ENCODE measurements at places on chromosomes 4 and X. TPM values are rescaled to one million over a fixed set of nuclear protein-coding genes. Genes with fewer than 3 reads are reported as not detected.

DNA sequence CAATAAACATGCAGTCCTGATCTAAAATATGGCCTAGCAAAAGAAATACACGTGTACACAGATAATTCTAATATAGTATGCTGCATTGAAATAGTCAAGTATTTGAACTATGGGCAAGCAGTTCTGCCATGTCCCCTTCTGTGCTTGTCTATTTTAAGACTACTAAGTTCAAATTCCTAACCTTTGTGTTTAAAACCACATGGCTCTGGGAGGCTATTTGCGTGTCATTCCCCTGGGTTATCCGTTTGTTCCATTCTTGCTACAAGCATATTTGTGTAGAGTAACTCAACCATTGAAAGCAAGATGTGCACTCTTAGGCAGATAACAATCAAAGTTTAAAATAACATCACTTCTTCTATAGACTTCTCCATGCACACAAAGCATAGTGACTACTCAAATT is 25.4 kb upstream of the TBC1D1 start:
- no peak for DNase-seq

- DNase-seq = no peak
These were observed 69.4 kb upstream of the GPR78 start for GRCh38 chr4:8510611-8511285.

DNA sequence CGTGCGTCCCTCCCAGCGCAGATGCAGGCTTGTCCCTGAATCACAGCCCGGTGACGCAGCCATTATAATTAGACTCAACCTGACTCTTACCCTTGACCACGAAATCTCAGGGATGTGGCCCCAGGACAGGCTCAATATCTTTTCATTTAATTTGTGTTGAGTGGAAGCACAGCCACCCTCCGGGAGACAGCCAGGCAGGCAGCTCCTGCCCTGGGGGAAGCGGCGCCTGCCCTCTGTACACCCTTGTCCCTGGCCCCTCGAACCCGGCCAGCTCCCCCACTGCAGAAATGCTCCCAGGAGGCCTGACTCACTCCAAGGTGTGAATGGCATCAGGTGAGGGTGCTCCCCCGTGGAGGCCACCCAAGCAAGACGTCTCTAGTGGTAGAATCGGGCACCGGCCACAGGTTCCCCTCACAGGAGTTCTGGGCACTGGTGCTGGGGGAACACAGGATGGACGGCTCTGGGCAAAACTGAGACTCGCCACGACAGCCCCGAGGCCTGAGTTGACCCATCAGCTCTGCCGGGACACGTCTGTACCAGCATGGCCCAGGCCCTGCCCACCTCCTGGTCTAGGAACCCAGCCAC is 2.7 kb downstream of the CPLX1 start:
- DNase-seq = no peak

- DNase-seq = peak; percentile 82
These were observed 250 bp downstream of the USP9X start for GRCh38 chrX:41085512-41085877.

- DNase-seq = no peak
These were observed 5.7 kb downstream of the ACOT9 start for GRCh38 chrX:23737413-23737812.

EMCN gene
- 53.3 TPM for total RNA-seq

DNA sequence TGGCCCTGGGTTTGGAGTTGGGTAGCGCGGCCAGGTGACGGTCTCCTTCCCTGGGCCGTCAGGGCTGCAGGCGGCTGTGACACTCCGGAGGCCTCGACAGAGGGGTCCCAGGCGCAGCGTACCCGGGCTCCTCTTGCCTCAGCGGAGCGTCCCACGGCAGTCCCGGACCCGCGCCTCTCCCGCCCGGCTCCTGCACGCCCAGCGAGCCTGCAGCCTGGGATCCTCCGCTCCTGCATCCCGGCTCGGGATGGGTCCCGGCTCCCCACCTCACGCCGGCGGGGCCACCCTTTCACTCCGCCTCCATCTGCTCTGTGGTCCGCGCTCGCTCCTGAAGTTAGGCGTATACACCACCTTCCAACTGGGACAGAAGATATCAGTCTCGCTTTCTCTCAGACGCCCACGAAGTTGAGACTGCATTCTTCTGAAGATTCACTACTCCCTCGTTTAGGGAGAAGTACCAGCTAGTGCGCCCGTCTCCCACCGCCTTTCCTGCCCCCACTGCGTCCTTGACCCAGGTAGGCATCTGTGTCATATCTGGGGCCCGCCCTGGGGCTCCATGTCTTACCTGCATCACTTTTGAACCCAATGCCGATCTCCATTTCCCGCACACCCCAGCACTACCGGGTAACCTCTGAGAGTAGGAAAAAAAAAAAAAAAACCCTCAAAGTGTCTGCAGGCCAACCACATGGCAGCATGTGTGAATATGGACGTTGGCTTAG is 32.3 kb upstream of the KDR start:
- no peak for DNase-seq

- no peak for DNase-seq
These were observed 108.3 kb downstream of the CDS1 start for GRCh38 chr4:84691170-84691691.

PNMA3 gene
- 0.41 TPM for total RNA-seq

FRAS1 gene
- total RNA-seq = 9.2 TPM

CTAG1A gene
- total RNA-seq = not detected

DNA sequence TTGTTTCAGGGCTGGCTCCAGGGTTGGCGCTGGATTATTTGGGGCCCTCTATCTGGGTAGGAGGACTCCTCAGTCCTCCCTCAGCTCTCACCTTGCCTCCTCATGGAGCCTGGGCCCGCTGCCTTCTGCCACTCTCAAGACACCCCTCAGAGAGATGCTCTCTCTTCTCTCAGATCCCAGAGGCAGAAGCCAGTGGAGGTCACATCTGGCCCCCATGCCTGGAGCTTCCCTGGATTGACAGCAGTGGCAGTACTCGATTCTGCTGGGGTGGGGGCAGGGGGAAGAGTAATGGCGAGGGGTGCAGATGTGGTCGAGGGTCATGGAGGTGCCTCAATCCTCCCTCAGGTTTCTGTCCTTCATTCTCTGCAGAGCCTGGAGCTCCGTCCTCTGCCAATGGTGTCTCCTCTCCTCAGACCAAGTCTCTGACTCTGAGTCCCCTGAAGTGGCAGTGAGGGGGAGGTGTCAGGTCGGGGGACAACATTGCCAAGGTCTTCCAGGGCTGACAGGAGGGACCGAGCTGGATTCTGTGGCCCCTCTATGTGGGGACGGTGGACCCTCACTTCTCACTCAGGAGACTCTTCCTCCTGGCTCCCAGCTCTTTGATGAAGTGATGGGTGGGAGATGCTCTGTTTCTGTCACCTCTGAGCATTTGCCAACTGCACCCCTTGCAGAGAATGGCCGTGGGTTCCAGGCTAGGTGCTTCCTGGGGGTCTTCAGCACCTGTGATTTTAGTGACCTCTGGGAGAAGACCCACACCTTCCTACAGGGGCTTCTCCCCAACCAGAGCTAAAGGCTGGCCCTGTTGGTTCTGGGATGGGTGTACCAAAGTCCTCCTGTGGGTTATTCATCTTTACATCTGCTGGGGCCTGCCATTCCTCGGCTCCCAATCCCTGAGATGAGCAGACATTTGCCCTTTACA is 10.9 kb upstream of the HSFX1 start:
- no peak for DNase-seq

DNA sequence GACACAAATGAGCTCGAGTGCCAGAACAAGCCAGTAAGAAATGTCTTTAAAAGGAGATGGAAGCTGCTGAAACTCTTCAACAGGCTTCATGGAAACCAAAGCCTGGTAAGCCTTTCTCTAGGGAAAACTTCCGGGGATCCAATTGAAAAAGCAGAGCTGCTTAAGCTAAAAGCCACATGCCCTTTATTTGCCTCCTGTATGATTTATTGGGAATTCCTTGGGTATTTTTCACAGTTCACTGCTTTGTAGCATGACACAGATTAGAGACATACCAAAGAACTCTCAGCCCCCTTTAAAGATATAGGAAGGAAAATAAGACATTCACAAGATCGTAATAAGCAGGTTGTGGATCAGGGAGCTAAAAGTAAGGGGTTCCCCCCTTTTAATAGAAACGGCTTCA is 6.5 kb upstream of the ARHGAP6 start:
- no peak for DNase-seq

DNA sequence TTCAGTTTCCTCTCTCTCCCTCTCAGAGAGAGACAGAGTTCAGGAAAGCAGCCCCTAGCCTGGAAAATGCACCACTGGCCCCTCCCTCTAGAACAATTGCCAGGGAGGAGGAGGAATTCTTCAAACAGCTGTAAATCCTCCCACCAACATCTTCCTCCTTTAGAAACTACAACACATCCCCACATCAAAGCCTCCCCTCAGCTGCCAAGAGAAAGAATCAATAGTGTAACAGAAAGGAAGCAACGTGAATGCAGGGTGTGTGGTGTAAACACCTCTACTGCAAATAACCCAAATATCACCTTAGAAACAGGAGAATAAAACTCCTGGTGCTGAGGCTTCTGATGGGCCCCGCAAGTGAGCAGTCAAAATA is 249.9 kb upstream of the GATB start:
- no peak for DNase-seq

MAGIX gene
- 6.7 TPM for total RNA-seq

GRCh38 chrX:7985568-7985967 is 58.4 kb upstream of the PNPLA4 start:
- DNase-seq = no peak

DNA sequence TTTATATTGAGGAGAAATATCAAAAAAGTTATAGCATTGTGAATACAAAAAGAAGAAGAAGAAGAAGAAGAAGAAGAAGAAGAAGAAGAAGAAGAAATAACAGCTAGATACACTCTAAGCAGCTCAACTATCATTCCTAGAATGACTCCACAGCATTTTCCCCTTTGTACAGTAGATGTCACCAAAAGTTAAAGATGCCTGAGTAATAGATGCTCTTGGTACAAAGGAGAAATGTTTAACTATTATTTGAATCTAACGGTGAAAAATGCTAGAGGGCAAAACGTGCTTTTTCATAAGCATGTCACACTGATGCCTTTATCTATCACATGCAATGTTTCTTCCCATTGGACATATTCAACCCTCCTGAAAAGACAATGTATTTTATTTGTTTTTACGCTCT is 178.4 kb upstream of the GPRIN3 start:
- no peak for DNase-seq

GRCh38 chrX:124035657-124036056 is 74.2 kb downstream of the STAG2 start:
- no peak for DNase-seq

DNA sequence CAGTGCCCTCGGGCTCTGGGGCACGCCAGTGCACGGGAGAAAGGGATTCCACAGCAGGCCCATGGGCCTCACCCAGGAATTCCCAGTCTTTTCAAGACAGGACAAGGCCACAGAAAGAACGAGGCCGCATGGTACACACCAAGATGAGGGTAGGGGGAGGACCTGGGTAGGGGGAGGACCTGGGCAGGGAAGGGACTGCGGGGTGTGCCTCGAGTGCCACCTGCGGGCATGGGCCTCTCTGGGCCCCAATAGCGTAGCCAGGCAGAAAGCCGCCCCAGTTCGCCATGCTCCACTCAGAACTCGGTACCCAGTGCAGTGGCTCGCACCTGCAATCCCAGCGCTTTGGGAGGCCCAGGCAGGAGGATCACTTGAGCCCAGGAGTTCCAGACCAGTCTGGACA is 14.0 kb upstream of the DUSP9 start:
- no peak for DNase-seq

CPEB2 gene
- 22.5 TPM for total RNA-seq

DNA sequence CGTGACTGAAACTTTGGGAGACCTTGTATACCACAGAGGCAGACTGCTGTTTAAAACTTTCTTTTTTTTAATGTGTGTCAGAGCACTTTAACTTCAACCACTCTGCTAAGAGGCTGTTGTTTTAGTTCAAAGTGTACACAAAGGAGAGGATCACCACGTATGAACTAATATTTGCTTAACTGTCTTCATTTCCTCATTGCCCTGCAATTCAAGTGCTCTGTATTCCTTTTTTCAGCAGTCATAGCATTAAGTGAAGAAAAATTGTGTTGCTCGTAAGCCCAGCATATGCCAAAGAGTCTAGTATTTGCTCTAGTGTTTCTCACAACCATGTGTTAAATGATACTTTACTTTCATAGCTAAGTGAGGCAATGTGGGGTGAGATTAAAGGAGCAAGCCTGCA is 63.0 kb upstream of the HHIP start:
- DNase-seq = no peak
